ENCODE measurements at places on chromosomes 2 and 18.

GRCh38 chr2:102176172-102176571, 10.7 kb upstream of the IL1RL2 start:
- DNase-seq = no peak

GRCh38 chr2:49108436-49108835, 45.9 kb downstream of the FSHR start:
- no peak for DNase-seq

GRCh38 chr2:238167344-238167715, 8.6 kb downstream of the ERFE start:
- DNase-seq = no peak

DNA sequence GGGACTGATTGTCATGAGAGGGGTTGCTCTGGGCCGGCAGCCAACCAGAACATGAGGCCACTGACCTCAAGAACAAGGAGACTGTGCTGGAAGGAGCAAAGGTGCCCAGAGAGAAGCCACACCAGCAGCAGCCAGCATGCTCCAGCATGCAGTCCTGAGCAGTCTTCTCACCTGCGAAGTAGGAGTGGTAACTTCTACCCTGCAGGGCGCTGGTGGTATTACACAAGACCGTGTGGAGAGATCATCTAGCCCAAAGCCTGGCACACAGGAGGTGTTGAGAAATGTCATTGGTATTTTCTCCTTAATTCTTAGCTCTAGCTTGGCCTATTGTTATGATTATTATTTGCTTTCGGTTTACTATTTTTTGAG, 132.7 kb downstream of the TSN start:
- no peak for DNase-seq

GRCh38 chr18:48905513-48905912, 45.3 kb downstream of the SMAD7 start:
- no peak for DNase-seq

GRCh38 chr2:60158262-60158661, 395.2 kb downstream of the BCL11A start:
- DNase-seq = no peak

GRCh38 chr2:132256251-132256902, 94.6 kb upstream of the ANKRD30BL start:
- no peak for DNase-seq

GRCh38 chr2:156947261-156947660, 310.2 kb upstream of the GALNT5 start:
- no peak for DNase-seq

- no peak for DNase-seq
Observed at GRCh38 chr2:70103531-70104061, 16.3 kb downstream of the PCBP1 start.

DNA sequence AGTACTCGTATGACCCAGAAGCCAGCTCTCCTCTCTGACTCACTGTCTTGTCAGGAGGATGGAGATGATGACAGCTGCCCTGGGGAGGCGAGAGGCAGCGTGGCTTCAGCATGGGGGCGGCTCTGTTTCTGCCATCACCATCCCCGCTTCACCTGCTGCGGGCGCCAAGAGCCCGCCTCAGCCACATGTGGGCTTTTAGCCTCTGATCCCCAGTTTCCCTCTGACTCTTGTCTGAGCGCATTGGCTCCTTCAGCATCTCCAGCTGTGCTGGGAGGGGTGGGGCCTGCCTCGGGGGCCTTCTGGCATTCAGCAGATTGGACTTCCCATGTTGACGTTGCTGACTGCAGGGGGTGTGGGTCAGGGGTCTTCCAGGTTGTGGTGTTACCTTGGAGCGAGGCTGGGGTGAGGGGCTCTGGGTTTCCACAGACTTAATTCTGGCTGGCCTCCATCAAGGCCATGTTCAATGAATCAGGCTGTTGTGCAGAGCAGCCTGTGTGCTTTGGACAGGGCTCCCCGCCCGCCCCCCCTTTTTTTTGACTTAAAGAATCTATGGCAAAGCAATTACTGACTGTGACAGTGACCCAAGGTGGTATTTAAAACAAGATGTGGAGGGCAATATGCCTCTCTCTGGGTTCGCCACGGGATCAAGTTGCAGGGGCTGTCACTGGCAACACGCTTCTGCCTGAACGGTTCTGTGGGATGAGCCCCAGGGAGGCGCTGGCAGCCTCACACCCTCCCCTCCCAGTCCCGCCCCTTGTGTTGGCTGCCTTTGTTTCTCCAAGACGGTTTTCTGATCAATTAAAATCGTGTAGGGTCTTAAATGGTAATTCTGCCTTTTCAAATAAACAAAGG, 228.3 kb downstream of the LDLRAD4 start:
- no peak for DNase-seq

DNA sequence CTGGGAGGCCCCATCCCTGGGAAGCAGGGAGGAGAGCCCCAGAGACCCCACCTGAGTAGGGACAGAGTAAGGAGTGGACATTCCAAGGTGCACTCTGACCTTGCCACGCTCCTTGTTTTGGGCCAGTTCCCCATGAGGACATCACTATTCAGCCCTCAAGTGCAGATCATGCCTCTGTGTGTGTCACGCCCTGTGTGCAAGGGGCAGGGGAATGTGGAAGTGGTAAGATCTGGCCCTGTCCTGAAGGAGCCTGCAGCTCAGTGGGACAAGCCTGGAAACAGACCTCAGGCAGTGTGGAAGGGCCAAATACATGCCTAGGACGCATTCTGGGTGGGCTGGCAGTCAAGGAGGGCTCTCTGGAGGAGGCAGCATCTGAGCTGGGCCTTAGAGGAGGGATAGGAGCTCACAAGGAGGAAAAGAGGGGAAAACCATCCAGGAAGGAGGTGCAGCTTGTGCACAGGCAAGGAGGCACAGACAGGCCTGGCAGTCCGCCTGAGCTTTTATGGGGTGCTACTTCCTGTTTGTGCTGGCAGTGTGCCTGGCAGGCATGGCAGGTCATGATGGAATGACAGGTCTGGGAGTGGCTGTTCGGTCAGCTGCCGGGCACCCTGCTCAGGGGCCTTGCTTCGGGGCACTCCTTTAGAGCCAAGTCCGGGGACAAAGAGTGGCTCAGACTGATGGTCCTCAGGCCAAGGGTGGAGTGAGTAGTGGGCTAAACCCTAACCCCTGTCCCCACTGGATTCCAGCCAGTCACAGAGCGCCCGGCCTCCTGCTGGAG, 3.3 kb downstream of the KLHL30 start:
- DNase-seq = no peak

DNA sequence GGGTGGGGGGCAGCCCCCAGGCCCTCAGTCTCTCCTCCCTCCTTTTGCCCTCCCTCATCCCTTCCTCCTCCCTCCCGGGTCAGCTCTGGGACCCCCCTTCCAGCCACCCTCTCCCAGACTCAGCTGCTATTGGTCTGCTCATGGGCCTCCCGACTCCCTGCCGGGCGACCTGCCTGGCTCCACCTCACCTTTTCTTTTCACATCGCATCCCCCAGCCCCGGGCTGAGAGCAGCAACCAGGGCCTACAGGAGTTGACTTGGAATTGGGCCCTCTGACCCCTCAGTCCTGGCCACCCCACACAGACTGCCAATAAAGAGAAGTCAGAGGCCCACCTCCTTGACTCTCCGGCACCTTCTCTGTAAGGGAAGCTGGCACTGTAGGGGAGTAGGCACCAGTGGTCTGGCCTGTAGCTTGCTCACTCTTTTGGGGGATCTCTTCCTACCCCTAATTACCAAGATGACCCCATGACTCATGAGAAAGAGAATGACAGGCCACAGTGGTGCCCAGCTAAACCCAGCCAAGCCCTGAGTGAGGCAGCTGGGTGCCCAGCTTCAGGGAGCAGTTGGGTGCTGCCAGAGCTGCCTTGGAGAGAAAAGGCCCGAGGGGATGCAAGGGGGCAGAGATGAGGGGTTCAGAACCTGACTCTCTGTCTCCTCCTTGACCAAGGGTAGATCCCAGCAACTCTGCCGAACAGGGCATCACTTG, 2.0 kb upstream of the ECEL1 start:
- no peak for DNase-seq

DNA sequence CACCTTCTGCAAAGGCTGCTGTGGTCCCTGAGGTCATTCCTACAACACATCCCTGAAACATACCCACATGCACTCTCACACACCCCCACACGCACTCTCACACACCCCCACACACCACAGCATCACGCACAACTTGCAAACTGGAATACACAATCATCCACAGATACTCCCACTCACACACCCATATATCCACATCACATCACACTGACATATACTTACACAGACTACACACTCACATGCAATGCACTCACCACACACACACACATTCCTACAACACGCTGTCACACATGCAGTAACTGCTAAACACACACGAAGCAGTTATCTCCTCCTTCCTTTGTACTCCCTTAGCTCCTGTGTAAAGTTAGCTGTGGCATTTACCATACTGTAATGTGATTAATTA, 57.1 kb upstream of the PKDCC start:
- no peak for DNase-seq

DNA sequence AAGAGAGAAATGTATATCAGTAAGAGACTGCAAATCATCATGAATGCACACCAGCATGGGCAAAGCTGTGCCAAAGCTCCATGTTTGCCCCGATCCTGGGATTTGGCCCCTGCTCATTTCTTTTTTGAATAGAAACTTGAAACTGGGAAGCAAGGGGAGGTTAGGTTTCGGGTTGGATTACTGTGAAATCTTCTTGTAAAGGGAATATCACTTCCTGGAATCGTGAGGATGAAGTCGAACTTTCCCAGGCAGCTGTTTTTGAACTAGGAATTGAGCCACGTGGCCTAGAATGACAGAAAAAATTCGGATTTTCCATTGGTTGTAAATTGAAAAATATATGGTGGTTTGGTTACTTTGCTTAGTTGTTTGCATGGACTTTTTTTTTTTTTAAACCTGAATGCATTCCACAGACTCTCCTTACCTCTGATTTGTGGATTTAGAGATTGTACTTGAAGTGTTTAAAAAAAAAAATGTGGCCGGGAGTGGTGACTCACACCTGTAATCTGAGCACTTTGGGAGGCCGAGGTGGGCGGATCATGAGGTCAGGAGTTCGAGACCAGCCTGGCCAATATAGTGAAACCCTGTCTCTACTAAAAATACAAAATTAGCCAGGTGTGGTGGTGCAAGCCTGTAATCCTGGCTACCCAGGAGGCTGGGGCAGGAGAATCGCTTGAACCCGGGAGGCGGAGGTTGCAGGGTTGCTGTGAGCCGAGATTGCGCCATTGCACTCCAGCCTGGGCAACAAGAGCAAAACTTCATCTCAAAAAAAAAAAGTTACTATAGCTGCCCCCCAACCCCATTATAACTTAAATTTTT, 32.1 kb downstream of the GRHL1 start:
- DNase-seq = no peak

DNA sequence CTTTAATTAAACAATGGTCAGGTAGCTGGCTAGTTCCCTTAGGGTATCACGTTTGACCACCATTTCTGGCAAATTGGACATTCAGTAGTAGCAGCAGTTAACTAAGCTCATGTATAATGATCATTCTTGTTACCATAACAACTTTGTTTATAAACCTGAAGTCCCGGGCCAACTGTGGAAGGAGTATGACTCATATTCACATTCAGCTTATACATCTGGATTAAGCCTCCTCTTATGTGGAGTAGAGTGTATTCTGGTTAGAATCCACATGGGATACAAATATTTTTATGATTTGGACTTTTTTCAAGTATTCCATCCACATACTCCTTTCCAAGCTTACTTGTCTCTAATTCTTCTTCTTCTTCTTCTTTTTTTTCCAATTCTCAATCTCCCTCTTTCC, 70.3 kb upstream of the ZSWIM2 start:
- no peak for DNase-seq

DNA sequence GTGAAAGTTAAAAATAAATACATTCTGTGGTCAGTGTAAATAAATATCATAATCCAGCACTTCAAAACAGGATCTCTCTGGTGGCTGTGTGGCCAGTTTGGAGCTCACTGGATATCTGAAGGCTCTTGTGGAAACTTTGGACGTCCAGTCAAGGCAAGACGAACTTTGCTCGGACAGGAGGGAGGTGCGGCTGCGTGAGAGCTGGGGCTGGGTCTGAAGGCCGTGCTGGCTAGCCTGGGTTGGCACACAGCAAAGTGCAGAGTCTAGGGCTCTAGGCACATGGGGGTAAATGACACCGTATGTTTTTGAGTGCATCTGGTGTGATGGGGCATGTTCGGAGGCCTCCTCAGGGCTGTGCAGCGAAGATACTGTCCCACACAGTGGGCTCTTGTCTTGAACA, 78.9 kb upstream of the TXNDC2 start:
- DNase-seq = no peak

DNA sequence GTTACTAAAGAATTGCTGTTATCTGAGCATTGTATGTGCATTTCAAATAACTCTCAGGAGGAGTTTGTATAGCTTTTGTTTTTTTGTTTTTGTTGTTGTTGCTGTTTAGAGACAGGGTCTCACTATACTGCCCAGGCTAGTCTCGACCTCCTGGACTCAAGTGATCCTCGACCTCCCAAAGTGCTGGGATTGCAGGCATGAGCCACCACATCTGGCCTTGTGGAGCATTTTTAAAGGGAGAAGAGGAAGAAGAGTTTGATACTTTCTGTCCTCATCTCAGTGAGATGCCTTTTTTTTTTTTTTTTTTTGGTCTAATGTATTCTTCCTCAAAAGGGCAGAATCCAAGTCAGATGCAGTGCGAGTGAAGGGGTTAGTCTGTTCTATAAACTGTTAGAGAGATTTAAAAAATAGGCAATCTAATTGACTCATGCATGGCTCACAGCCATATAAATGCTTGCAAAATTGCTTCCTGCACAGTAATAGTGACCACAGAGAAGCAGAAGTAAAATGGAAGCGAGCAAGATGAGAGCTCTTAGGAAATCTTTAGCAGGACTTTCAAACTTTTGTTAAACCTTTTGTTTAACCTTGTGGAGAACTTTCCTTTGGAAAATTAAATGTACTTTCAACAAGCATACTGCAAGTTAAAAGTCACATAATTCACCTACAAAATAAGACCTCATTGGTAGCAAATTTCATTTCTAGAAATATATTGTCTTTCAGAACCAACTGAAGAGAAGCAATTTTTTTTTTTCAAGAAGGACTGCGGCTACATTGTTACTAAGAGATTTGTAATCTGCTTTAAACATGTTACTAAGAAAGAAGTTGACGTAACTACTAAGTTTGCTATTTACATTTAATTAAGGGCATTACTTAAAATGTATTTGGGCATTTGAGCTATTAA, 52.3 kb upstream of the ROCK1 start:
- no peak for DNase-seq

DNA sequence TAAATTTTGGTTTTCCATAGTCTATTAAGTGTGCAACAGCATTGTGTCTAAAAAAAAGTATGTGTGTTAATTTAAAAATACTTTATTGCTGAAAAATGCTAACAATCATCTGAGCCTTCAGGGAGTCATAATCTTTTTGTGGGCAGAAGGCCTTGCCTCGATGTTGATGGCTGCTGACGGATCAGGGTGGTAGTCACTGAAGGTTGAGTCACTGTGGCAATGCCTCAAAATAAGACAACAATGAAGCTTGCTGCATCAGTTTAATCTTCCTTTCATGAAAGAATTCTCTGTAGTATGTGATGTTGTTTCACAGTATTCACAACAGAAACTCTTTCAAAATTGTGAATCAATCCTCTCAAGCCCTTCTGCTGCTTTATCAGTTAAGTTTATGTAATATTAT, 31.3 kb downstream of the HDHD2 start:
- DNase-seq = no peak

Measured in left cardiac atrium (tissue), 4 donors.